ENCODE measurements at places on chromosomes 11 and 22.

GRCh38 chr11:66688561-66689534 is 11.2 kb upstream of the RBM4B start:
- no peak for DNase-seq

GRCh38 chr11:1298695-1299492 is 10.5 kb downstream of the TOLLIP start:
- DNase-seq = no peak

GRCh38 chr11:11793073-11793472 is 48.7 kb upstream of the USP47 start:
- no peak for DNase-seq

GRCh38 chr11:132549001-132549400 is 983.3 kb downstream of the OPCML start:
- no peak for DNase-seq

DNA sequence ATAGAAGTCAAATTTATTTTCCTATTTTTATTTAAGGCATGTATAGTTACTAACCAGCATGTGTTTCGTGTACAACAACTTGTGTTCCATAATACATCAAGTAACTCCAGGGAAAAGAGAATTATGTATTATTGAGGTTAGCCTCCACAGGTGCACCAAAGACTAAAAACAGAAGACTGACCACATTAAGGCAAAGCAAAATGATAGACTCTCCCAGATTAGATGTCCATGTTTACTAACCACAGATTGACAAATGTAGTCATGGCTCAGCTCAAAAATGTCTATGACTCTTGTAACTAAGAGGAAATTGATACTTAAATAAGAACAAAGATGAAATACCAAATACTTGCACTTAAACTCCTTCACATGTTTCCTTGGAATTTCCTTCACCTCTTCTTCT is 238.5 kb downstream of the METTL15 start:
- DNase-seq = no peak

GRCh38 chr22:36218648-36219193 is 17.1 kb upstream of the APOL4 start:
- no peak for DNase-seq

DNA sequence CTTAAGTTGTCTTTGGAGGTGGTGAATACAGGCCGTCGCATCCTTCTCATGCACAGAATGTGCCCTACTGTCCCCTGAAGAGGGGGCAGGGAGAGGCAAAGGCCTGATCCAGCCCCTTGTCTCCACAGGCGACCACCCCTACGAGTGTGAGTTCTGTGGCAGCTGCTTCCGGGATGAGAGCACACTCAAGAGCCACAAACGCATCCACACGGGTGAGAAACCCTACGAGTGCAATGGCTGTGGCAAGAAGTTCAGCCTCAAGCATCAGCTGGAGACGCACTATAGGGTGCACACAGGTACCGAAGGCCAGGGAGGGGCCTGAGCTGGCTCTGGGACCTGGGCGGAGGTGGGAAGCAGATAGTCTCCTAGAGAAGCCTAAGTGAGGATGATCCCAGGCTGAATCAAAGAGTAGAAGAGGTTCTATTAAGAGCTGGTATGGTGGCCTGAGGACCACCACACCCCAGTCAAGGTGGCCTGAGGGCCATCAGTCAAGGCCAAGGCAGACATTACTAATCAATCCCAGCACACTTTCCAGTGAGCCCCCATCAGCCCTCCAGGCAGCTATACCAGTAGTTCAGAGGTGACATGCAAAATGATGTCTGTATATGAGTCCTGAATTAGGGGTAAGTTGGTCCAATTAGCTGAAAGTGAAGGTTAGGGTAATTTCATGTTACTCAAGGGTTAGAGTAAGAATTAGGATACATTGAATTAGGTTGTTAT is 49.0 kb upstream of the NNMT start:
- DNase-seq = no peak

DNA sequence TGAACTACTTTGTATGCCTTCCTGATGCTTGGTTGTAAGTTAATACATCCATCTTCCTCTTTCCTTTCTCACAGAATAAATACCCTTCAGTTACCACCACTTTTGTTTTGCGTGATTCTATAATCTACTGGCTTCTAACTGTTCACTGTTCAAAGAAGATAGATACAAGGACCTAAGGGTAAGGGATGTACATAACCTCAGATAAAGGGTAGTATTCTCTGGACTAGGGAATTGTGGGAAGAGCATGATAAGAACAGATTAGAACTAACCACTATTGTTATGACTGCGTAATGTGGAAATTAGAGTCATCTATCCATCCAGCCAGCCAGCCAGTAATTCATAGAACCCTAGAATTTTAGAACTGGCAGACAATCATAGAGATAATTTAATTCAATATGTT is 36.4 kb downstream of the MAP6 start:
- no peak for DNase-seq

DNA sequence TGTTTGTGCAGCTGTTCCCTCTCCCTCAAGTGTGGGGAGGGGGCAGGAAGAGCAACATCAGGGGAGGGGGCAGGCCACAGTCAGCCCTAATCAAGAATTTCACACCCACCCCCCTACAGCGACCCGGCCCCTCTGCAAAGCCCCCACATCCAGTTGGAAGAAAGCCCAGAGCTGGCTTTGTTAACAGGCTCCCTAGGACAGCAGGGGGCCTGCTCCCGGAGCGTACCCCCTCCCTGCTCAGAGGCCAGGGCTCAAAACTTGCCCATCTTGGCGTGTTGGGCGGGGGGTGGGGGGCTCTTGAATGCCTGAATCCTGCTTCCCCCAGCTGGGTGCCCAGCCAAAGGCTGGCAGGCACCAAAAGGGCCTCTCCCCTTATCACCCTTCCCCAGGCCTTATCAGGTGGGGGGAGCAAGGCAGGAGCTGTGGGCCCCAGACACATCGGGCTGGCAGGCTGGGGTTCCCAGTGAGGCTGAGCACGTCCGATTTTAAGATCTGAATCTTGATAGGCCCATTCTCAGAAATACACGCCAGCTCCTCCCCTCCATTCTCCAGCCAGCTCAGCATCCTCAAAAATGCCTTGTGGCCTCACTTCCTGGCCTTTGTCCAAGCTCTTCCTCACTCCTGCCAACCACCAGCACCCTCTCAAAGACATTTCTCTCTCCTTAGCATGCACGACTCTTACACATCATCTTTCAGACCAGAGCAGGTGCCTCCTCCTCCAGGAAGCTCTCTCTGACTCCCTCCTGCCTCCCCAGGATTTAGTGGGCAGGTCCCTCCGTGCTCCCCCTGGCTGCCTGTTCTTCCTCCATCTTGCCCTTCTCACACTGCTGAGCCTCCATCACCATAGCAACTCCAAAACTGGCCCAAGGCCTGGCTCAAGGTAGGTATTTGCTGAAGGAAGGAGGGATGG is 384.8 kb downstream of the MN1 start:
- no peak for DNase-seq

DNA sequence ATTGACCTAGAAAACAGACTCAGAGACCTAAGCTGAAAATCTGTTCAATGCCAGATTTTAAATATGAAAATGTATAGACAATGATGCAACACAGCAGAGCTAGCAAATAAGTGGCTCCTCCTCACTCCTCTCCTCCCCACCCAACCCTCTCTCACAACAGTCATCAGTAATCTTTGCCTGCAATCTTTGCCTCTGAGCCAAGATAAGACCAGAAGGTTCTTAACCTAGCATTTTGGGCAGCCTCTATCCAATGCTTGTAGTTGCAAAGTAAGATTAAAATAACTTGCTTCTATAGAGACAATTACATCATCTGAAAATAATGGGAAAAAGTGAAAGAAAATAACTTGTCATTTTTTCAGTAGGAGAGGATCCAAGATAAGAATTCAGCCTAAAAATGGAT is 117.3 kb downstream of the PARVA start:
- DNase-seq = no peak

DNA sequence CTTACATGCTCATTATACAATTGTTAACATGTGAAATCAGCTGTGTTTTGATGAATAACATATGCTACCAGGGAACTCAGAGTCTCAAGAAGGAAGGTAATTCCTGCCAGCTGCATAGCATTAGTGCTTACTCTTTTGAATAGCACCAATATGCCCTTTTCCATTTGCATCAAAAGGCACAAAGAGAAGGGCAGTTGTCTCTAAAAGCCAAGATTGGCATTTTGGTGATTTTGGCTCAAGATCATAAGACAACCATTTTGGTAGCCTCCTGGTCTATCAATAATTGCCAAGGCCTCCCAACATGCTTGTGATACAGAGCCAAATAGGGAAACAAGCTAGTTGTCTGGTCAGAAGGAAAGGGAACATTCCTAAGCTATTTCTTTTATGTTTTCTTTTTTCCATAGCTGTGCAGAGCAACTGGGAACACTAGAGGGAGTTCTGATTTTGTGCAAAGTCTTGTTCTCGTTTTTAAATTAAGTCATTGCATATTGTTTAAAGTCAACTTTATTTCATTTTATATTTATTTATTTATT is 416.7 kb upstream of the CHORDC1 start:
- DNase-seq = no peak

GRCh38 chr11:123137431-123138224 is 57.4 kb downstream of the CLMP start:
- no peak for DNase-seq

DNA sequence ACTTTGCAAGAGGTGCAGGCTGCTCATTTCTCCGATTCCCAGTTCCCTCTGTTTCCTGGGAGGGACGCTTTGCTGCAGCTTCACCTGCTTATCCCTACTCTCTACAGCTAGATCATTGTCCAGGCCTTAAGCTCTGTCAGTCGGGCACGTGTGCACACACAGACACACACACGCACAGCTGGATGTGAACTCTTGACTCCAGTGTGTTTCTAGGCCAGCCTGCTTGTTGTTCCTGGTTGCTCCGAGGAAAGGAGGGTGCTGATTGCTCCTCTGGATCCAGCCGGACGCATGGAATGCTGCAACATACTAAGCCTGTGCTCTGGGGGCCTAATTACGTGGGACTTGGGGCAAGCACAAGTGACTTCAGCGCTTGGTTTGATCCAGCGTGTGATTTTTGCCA is 19.7 kb downstream of the ZNRF3 start:
- no peak for DNase-seq

- no peak for DNase-seq
Measured at GRCh38 chr11:69839516-69839915, 20.3 kb upstream of the FGF3 start.

- DNase-seq = no peak
Measured at GRCh38 chr11:61715867-61716266, 35.7 kb downstream of the DAGLA start.

GRCh38 chr11:72798361-72798760 is 4.5 kb upstream of the STARD10 start:
- no peak for DNase-seq

GRCh38 chr22:30002861-30003486 is 77.3 kb upstream of the HORMAD2 start:
- no peak for DNase-seq

- no peak for DNase-seq
Measured at GRCh38 chr11:69201066-69201365, 45.3 kb downstream of the SMIM38 start.

DNA sequence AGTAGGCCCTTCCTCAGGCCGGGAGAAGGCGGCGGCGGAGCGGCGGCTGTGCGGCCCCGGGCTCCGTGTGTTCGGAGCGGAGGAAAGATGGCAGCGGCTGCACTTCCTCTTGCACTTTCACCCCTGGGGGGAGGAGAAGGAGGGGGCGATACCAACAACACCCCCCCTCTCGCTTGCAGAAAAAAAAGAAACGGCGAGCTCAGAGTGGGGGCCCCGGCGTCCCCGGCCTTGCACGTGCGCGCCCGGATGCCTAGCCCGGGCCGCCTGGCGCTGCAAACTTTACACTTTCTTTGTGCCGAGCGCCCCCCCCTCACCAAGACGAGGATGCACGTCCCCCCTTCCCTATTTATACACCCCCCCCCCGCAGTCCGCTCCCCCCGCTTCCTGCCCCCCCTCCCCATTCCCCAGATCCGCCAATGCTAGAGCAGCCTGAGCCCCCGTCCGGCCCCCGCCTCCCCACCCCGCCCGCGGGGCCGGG is at the start of gene PATZ1:
Gene PATZ1, minus strand, starts transcription at position 92 of the 478 bp plus-strand sequence. CDS start 744 bp downstream, outside the sequence.
- peak; percentile 82 for DNase-seq

DNA sequence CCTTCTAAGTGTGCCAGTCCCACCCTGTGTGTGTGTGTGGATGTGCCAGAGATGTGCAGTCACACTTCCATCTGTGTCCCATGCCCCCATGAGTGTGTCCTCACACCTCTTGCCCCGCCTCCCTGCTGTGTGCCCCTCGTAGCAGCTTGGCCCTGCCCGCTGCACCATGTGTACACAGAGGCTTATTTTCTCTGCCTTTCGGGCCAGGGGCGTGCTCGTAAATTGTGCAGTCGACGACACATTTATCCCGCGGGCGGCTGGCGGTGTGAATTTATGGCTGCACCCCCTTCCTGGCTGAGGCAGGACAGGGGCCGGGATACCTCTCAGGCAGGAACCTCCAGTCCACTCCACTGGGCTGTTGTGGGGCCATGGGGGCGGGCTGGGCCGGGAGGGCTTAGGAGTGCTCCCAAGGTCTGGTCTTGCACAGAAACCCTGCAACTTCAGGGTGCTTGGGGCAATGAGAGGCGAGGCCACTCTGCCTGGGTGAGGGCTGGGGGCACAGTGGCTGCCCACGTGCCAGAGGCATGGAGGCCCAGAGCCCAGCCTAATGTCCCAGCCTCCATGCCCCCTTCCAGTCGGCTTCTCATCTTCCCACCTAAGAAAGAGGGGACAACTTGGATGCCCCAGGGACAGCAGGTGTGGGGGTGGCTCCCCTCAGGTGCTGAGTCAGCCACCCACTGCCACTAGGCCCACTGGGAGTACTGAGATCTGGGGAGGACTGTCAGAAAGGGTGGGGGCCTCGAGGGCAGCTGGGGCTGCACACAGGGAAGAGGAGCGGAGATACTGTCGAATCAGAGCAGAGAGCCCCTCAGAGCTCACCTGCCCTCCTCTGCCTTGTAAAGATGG is 12.5 kb downstream of the GP1BB start:
- DNase-seq = no peak

DNA sequence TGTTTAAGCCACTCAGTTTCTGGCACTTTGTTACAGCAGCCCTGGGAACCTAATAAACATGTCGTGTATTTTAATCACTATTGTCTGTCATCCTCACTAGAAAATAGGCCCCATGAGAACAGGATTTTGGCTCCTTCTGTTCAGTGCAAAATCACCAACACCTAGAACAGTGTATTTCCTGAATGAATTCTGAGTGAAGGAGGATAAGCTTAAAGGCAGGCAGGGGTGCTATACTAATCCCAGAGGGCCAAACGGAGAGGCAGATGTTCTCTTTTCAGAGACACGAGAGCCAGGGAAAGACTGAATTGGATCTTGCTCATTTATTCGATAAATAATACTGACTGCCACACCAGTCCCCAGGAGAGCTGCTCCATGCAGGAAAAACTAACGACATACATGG is 10.4 kb downstream of the SMCO4 start:
- DNase-seq = no peak

- DNase-seq = no peak
Measured at GRCh38 chr22:37235897-37236607, 8.0 kb downstream of the RAC2 start.

DNA sequence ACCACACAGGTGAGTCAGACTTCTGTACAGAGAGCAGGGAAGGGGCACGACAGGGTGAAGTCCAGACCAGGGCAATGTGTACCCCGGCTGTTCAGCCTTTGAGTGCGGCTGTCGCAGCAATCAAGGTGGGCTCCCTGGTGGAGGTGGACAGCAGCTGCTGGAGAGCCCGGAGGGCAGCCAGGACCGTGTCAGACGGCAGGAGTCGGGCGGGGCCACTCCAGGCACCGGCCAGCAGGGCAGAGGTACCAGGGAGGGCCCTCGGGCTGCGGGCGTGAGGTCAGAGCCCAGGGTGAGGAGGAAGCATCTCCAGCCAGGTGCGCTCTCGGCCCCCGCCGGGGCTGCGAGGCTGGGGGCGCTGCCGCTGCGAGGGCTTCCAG is 802 bp upstream of the PIM3 start:
- DNase-seq = peak; percentile 60

GRCh38 chr22:42997582-42998090 is 17.3 kb downstream of the PACSIN2 start:
- no peak for DNase-seq

Measured in activated CD4-positive, alpha-beta T cell treated with anti-CD3 and anti-CD28 coated beads for 48 hours (primary cell).